ENCODE measurements at places on chromosomes 3 and 15.

DNA sequence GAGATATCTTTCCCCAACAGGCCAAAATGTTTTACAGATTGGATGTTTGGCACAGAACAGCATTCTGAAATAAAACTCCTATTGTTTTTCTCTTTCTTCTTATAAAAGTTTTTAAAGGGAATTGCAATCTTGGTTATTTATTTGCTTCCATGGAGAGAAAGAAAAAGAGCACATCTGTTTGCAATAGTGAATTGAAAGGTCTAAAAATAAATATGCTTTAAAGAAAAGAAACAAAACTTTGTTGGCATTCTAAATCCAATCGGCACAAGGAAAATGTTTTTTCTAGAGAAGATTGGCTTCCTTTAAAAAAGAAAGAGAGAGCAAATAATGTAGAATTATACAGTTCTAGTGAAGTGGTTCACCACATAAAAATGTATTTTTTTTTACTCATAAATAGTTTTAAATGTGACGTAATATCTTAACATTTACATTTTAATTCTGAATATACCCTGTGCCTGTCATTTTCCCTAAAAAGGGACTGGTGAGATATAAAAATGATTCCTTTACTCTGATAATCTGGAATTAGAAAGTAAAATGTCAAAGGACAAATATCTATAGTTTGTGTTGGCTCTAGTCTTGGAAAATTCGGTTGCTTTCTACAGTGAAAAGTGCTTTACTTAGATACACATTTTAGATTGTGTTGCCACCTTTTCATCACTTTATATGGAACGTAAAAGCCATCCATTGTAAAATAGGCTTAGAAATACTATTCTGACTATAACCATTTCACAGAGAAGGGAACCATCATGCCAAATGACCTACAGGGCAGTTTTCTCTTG, 257.4 kb upstream of the CBLB start:
- DNase-seq: no peak

DNA sequence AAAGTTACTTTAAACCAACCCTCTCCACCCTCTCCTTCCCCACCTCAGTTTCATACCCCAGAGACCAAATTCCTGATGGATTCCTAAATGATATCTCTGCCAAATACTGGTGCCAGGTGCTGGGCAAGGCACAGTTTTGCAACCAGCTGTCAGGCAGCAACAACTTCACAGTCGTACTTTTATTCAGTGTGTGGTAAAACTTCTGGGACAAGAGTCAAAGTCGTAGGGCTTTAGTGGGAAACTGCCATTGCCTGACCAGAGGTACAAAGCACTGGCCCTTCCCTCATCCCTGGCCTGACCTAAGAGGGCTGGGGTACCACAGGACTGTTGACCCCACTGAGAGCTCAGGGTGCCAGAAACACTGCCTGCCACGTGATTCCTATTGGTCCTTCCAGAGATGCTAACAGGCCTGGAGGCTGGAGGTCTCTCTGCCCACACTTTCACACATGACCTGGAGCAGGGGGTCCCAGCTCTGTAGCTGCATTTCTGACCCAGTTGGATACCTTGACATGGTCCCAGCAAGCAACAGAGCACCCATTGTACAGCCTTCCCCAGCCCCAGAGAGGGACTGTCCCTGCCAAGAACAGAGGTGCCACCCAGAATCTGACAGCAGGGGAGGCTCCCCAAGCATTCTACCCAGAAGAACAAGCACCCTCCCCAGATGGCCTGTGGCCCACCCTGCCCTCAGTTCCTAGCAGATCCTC, 59.9 kb downstream of the LIPC start:
- DNase-seq: no peak

GRCh38 chr3:16587681-16588060, 17.6 kb downstream of the DAZL start:
- DNase-seq: no peak

- no peak for DNase-seq
Observed at GRCh38 chr3:126558336-126559071, at the start of gene C3orf22. Gene C3orf22 (minus strand): TSS chr3:126558932. CDS start chr3:126553390, 5,542 bp downstream.

GRCh38 chr3:138199851-138200250, 12.8 kb downstream of the ARMC8 start:
- no peak for DNase-seq

DNA sequence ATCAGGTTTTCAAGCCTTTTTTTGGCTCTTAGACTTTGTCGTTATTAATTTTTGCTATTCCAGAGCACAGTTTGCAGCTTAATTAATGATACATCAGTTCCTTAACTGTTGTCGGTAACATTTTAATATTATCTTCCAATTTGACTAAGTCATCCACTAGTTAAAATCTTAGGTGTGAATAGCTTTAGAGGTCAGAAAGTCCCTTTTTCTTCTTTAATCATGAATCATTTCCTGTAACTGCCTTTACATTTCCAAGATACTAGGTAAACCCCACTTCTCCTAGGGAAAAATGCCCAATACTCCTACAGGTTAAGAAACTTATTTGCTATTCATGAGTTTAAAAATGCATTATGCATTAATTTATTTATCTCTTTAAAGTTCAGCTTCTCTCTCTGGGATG, 260.9 kb upstream of the CFAP20DC start:
- no peak for DNase-seq

DNA sequence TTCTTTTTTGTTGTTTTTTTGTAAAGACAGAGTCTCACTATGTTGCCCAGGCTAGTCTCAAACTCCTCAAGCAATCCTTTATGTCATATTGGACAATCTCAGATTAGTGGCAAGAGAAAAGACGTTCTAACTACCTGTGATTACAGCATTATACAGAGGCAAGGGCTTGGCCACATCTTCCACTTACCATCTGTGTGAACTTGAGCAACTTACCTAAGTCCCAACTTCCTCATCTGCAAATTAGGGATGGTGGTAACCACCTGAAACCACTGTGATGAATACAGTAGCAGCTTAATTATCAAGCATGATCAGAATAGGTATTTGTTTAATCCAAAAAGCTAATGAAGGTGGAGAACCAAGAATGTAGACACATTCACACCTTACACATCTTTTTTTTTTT, 16.1 kb downstream of the LRRC2 start:
- no peak for DNase-seq

GRCh38 chr15:89652131-89652530, 3.1 kb downstream of the KIF7 start:
- DNase-seq: no peak

DNA sequence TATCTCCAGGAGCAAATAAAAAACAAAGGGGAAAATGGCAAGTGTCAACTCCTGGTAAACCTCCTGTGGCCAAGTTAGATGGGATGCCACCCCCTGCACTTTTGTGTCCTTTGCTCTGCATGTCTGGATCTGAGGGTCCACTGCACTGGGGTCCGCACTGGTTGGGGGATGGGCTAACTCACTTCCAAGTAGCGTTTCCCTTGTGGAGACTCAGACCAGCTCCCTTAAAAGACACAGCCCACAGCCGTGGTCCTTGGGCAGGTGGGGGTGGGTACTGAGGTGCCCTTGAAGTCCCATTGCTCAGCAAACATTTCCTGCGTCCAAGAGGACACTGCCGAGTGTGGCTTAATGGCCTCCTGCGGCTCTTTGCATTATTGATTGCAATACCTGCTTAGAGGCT, 188.2 kb downstream of the MEGF11 start:
- no peak for DNase-seq

- no peak for DNase-seq
Observed at GRCh38 chr15:36313736-36314280, 265.6 kb upstream of the CDIN1 start.

GRCh38 chr3:65303431-65303830, 615.6 kb upstream of the ADAMTS9 start:
- no peak for DNase-seq

- no peak for DNase-seq
Observed at GRCh38 chr3:120908795-120909601, 993 bp downstream of the STXBP5L start.

- DNase-seq: no peak
Observed at GRCh38 chr3:10992017-10992942, at the start of gene SLC6A1. Gene SLC6A1 (plus strand): TSS chr3:10992748. CDS start chr3:11017212, 24,464 bp downstream.

- DNase-seq: no peak
Observed at GRCh38 chr15:99238849-99239248, 10.5 kb downstream of the TTC23 start.

- no peak for DNase-seq
Observed at GRCh38 chr15:96728591-96728990, 398.1 kb downstream of the NR2F2 start.

- DNase-seq: no peak
Observed at GRCh38 chr3:25635038-25635437, 29.7 kb downstream of the TOP2B start.

DNA sequence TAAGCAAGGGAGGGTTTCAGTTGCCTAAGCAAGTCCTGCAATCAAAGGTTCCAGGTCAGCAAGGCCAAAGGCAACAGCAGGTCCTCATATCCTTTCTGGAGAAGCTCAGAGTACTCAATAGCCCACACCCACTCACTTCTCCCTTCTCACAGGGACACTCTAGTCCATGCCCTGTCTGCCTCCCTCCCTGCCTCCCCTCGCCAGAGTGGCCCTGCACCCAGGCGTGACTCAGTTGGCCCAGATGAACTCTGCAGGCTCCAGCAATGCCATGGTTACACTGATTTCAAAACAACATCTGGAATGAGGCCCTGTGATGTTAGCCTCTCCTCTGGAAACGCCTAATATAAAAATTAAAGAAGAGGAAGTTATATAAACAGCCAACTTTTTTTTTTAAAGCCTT, 32.9 kb downstream of the IL16 start:
- no peak for DNase-seq

Data from CD4-positive, alpha-beta T cell treated with Interleukin-17A for 4 hours (primary cell).